ENCODE measurements at places on chromosomes 3 and 15. TPM values are rescaled to one million over a fixed set of nuclear protein-coding genes. Genes with fewer than 3 reads are reported as not detected.
A peak's percentile ranks its signal among the peaks of the same experiment; 100 is the strongest.

Gene GP5
- total RNA-seq = not detected

Gene ARHGAP31
- total RNA-seq = 0.48 TPM

Gene CLDN1
- total RNA-seq = 25.9 TPM

Gene CD47
- total RNA-seq = 76.9 TPM

GRCh38 chr3:158402590-158402989 lies 168.4 kb upstream of the MLF1 start:
- H3K4me1 ChIP-seq = no peaks in the 10 kb centered on the region
- no peaks in the 10 kb centered on the region for H3K27me3 ChIP-seq
- DNase-seq = no peak
- H3K4me3 ChIP-seq = no peak overlapping the region

GRCh38 chr3:33317963-33318709 lies 40.9 kb downstream of the FBXL2 start:
- DNase-seq = peak; percentile 81
- no peaks in the 10 kb centered on the region for H3K36me3 ChIP-seq
- no peak overlapping the region for H3K4me3 ChIP-seq
- H3K4me1 ChIP-seq = peaks cover 34% of the 10 kb centered on the region
- H3K27ac ChIP-seq = no peak overlapping the region
- no peaks in the 10 kb centered on the region for H3K27me3 ChIP-seq

DNA sequence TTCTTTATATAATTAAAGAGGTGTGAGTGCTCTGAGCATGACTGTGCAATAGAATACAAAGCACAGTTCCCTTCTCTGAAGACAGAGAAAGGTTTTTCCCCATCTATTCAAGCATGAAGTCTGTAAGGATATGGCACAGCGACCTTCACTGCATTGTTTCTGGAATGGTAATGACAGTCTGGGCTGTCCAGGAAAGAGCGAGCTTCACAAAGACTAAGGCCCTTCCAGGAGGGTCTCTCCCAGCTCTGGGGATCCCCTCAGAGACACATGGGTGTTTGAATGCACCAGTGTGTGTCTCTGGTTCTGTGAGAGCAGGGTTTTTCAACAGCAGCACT lies 179.9 kb upstream of the NR2E3 start:
- H3K27me3 ChIP-seq = no peaks in the 10 kb centered on the region
- no peak overlapping the region for H3K27ac ChIP-seq
- DNase-seq = no peak

DNA sequence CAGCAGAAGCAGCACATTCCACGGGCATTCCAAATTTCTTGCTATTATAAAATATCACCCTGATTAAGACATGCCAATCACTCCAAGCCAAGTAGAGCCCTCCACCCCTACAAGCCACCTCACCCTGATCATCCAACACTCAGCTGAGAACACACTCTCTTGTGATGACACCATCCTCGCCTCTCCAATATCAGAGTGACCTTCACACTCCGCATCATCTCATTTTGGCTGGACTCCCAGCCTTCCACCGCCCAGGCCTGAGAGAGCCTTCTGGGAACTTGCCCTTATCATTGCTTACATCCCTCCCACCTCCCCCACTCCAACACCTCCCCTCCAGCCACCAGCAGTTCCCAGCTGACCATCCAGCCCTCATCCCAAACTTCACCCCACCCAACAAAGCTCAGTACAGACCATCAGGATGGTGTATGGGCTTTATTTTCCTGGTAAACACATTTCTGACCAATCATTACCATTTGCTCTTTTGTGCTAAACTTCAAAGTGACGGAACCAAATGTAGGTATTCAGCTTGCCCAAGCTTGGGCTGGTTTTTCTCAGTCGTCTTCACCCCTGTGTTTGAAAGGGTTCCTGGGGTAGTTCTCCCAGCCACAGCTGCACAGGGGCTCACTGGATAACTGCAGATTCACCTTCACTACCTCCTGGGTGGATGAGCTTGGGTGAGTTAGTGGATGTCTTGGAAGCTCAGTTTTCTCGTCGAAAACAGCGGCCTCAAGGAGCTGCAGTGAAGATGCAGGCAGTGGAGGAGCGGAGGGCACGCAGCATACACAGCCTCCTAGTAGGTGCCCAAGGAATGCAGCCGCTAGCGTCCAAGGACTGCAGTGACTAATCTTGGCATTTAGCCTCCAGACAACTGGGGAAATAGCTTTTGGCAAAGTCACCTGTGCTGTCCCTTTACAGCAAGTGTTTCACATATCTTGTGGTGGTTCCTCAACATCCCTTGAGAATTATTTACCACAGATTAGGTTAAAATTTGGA lies 115.1 kb downstream of the LIPC start:
- DNase-seq = peak; percentile 97
- H3K27me3 ChIP-seq = no peaks in the 10 kb centered on the region
- H3K4me1 ChIP-seq = peaks cover 50% of the 10 kb centered on the region
- no peaks in the 10 kb centered on the region for H3K36me3 ChIP-seq
- H3K4me3 ChIP-seq = peak overlapping the region; percentile 43

DNA sequence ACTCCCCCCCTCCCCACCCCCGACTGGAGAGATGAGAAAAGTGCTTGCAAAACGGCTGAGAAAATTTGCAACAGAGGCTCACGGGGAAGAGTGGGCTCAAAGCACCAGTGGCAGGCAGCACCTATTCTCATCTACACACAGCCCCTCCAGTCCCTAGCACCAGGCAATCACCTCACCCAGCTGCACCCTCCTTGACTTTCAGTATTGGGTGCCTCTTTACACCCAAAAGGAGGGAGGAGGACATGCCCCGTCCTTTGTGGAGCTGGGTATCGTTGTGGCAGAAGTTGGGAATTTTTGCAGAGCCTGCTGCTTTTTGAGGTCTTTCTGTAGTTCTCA lies 182.8 kb upstream of the TOPAZ1 start:
- H3K4me1 ChIP-seq = no peaks in the 10 kb centered on the region
- no peak overlapping the region for H3K4me3 ChIP-seq
- no peak overlapping the region for H3K27ac ChIP-seq
- DNase-seq = no peak
- H3K36me3 ChIP-seq = no peaks in the 10 kb centered on the region

- H3K27me3 ChIP-seq = no peaks in the 10 kb centered on the region
- DNase-seq = no peak
- no peak overlapping the region for H3K4me3 ChIP-seq
- H3K4me1 ChIP-seq = no peaks in the 10 kb centered on the region
Measured at GRCh38 chr15:90327311-90327710, 24.8 kb upstream of the ZNF774 start.

DNA sequence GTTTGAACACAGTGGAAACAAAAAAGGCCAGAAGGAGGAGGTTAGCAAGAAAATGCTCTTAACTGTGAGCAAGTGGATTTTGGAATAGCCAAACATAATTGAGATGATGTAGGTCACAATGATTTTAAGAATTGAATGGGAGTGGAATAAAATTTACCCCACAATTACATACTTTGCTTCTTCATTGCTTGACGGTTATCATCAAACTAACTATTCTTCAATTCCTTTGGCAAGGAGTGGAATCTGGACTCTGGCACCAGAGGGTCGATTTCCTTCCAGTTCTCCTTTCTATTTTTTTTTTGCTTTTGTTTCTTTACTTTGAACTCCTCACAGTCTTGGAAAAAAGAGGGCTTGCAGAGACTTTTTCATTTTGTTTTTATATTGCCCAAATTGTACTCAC lies 634.5 kb upstream of the TGFBR2 start:
- no peaks in the 10 kb centered on the region for H3K36me3 ChIP-seq
- no peaks in the 10 kb centered on the region for H3K27me3 ChIP-seq
- no peaks in the 10 kb centered on the region for H3K4me1 ChIP-seq
- no peak for DNase-seq
- H3K4me3 ChIP-seq = no peak overlapping the region

DNA sequence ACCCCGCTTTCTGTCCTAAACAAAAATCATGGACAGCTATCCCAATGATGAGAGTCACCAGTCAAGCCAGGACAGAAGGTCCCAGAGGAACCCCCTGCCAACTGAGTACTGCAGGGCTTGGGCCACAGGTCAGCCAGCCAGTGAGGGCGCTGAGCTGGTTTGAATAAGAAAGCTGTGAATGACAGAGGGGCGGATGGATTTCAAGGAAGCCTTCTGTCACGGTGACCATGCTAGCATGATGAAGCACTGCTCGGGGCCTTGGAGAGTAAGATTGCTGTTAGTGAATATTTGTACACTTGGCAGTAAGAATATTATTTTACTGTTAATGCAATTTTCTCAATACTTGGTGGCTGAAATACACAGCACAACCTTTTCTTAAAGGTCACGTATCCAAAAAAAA lies 734.0 kb upstream of the NR2F2 start:
- H3K27ac ChIP-seq = no peak overlapping the region
- H3K36me3 ChIP-seq = no peaks in the 10 kb centered on the region
- no peaks in the 10 kb centered on the region for H3K27me3 ChIP-seq

GRCh38 chr3:122091602-122092295 lies 36.6 kb downstream of the CD86 start:
- no peaks in the 10 kb centered on the region for H3K27me3 ChIP-seq
- H3K4me3 ChIP-seq = no peak overlapping the region

Data from PC-9 (cell line).